ENCODE measurements at places on chromosomes 11 and 22. TPM values are rescaled to one million over a fixed set of nuclear protein-coding genes. Genes with fewer than 3 reads are reported as not detected.

DNA sequence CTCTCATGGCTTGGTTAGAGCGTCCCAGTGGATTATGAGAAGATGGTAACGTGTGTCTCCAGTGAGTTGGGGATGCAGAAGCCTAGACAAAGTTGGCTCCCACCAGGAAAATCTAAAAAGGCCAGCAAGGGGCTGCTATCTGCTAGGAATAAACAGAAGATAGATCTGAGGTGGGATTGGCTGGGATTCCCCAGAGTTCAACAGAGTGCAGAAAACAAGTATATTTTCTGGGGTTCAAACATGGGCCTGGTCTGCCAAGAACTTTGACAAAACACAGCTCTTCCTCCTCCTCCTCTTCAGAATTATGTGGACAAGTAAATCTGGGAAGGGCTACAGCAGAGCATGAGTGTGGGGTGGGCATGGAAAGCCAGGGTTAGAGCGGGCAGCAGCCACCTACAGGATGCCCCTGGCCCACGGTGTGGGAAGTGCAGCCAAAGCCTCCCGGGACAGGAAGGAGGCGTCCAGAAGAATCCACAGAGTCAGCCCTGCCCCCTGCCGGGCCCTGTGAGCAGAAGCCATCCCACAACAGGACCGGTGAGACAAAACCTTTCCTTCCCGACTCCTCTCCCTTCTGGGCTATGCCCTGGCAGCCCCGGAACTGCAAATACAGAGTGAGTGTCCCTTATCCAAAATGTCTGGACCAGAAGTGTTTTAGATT is 67.1 kb downstream of the CD82 start:
- peaks cover 6% of the 10 kb centered on the region for H3K4me1 ChIP-seq
- H3K4me3 ChIP-seq, result no peak overlapping the region
- peak; percentile 55 for DNase-seq
- no peaks in the 10 kb centered on the region for H3K36me3 ChIP-seq

- DNase-seq, result no peak
- H3K4me1 ChIP-seq, result peaks cover 7% of the 10 kb centered on the region
- H3K27ac ChIP-seq, result no peak overlapping the region
- H3K36me3 ChIP-seq, result no peaks in the 10 kb centered on the region
- no peak overlapping the region for H3K4me3 ChIP-seq
Measured at GRCh38 chr22:46574993-46575910, 37.8 kb upstream of the CELSR1 start.

- H3K27me3 ChIP-seq, result no peaks in the 10 kb centered on the region
- H3K36me3 ChIP-seq, result no peaks in the 10 kb centered on the region
- no peak for DNase-seq
- no peak overlapping the region for H3K27ac ChIP-seq
Measured at GRCh38 chr22:19811811-19812771, 42.6 kb downstream of the GNB1L start.

GRCh38 chr22:41939981-41940831 is 6.7 kb downstream of the CENPM start:
- no peaks in the 10 kb centered on the region for H3K36me3 ChIP-seq
- H3K27me3 ChIP-seq, result no peaks in the 10 kb centered on the region
- peak overlapping the region; percentile 90 for H3K27ac ChIP-seq

DNA sequence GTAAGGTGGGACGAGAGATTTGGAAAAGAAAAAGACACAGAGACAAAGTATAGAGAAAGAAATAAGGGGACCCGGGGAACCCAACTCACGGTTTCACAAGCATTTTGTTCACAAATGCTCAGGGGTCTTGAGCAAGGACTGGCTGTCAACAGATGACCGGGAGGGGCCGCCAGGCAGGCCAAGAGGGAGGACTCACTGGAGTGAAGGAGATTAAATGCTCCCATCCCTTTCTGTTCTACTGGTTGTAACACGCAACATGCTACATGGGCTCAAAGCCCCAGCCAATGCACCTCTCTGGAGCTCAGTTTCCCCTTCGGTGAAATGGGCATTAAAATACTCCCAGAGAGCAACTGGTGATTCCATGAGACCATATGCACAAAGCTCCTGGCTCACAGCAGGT is 13.4 kb downstream of the SHANK2 start:
- H3K36me3 ChIP-seq, result no peaks in the 10 kb centered on the region
- peaks cover 13% of the 10 kb centered on the region for H3K27me3 ChIP-seq

- no peaks in the 10 kb centered on the region for H3K4me1 ChIP-seq
- H3K27ac ChIP-seq, result no peak overlapping the region
- H3K36me3 ChIP-seq, result no peaks in the 10 kb centered on the region
- no peak for DNase-seq
- peaks cover 17% of the 10 kb centered on the region for H3K27me3 ChIP-seq
- no peak overlapping the region for H3K4me3 ChIP-seq
Measured at GRCh38 chr11:44992774-44993173, 42.1 kb upstream of the TP53I11 start.

DNA sequence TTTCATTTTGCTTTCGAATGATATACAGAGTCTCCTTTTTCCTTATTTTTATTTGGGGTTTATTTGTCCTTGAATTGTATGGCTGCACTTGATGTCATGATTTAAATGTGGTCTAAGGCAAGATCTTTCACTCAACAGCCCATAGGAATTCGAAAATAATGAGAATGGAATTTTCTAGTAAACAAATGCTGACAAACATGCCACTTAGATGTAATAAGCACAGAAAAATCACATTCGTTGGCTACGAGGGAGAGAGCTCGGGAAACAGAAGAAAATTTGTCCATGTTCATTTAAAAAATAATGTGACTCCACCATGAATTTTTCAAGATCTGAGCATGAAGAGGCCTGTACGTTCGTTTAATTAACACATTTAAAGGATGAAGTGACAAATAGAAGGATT is 73.0 kb downstream of the BLID start:
- no peaks in the 10 kb centered on the region for H3K27me3 ChIP-seq
- H3K27ac ChIP-seq, result peak overlapping the region; percentile 83
- peaks cover 90% of the 10 kb centered on the region for H3K4me1 ChIP-seq
- H3K36me3 ChIP-seq, result peaks cover 12% of the 10 kb centered on the region

GRCh38 chr11:37115963-37116362 is 517.9 kb upstream of the RAG2 start:
- H3K4me1 ChIP-seq, result no peaks in the 10 kb centered on the region
- no peak for DNase-seq
- H3K27me3 ChIP-seq, result no peaks in the 10 kb centered on the region
- no peak overlapping the region for H3K27ac ChIP-seq

- DNase-seq, result peak; percentile 18
- no peak overlapping the region for H3K27ac ChIP-seq
- H3K4me3 ChIP-seq, result no peak overlapping the region
Measured at GRCh38 chr11:24064309-24064903, 432.4 kb upstream of the LUZP2 start.

- H3K27me3 ChIP-seq, result no peaks in the 10 kb centered on the region
- H3K36me3 ChIP-seq, result no peaks in the 10 kb centered on the region
- peaks cover 12% of the 10 kb centered on the region for H3K4me1 ChIP-seq
Measured at GRCh38 chr22:19693981-19694670, 20.2 kb upstream of the SEPTIN5 start.

DNA sequence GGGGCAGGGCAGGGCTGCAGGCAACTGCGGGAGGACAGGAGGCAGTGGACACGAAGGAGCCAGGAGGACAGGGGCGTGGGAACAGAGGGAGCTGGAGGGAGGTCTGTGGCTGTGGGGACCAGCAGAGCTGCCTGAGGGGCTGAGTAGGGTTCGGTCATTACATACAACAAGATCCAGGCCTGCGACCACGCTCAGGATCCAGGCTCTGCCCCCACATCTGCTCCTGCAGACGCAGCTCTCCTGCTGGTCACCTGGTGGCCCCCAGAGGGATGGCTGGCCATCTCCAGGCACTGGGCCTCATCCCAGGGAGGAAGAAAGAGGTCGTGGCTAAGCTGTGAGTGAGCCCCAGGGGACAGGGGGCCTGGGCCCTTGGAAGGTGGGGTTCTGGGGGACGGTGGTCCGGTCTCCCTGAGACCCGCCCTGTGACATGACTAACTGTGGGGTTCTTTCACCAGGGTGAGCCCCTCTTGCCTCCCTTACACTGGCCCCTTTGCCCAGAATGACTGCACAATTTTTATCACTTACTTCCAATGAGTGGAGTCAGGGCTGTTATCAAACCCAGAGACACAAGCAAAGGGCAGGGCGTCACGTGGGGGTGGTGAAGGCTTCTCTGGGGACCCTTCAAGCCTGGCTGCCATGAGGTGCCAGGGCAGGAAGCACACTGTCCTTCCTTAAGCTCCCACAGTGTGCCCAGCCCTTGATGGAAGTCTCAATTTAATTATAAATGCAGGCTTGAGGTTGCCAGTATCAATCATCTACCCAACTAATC is 6.7 kb upstream of the APOBEC3A start:
- no peak overlapping the region for H3K27ac ChIP-seq
- no peaks in the 10 kb centered on the region for H3K36me3 ChIP-seq
- no peak overlapping the region for H3K4me3 ChIP-seq

DNA sequence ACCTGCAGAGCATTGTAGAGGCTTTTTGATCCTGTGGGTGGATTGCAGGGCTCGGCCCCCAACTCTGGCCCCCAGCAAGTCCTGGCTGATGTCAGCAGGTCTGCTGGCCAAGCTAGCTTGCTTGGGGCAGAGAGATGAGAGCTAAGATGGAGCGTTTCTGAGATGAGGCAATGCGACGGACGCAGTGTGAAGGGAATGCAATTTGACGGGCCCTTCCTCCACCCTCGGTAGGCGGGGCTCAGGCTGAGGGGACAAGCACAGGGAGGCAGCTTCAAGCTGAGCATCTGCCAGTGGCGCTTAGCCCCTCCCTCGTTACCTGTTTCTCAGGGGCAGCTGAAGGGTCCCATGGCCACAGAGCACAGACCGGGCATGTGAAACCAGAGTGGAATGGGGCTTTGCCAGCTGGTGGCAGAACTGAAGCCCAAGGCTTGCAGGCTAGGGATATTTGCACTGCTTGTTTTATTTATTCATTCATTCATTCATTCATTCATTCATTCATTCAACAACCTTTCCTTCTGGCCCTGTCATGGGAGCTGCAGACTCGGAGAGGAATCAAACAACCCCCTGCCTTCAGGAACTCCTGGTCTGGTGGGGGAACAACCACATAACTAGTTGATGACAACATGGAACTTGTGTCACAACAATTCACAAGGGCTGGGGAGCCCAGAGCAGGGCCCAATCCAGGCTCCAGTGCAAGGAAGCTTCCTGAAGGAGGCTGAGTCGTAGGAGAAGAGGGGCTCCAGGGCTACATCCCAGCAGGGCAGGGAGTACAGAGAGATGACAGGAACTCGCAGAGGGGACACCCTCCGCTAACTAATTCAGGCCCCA is 66.8 kb downstream of the THAP12 start:
- no peaks in the 10 kb centered on the region for H3K36me3 ChIP-seq
- H3K27me3 ChIP-seq, result peaks cover 4% of the 10 kb centered on the region
- H3K4me1 ChIP-seq, result 0 out of 2 replicates have a peak, but pooled peaks cover 8% of the 10 kb centered on the region
- DNase-seq, result peak; percentile 45

- no peaks in the 10 kb centered on the region for H3K36me3 ChIP-seq
- H3K27me3 ChIP-seq, result no peaks in the 10 kb centered on the region
- no peaks in the 10 kb centered on the region for H3K4me1 ChIP-seq
- no peak overlapping the region for H3K27ac ChIP-seq
- no peak overlapping the region for H3K4me3 ChIP-seq
- DNase-seq, result no peak
Measured at GRCh38 chr22:19743081-19743480, 17.5 kb upstream of the TBX1 start.

- no peak overlapping the region for H3K27ac ChIP-seq
- no peaks in the 10 kb centered on the region for H3K4me1 ChIP-seq
- DNase-seq, result no peak
- no peak overlapping the region for H3K4me3 ChIP-seq
- 0 out of 2 replicates have a peak, but pooled peaks cover 3% of the 10 kb centered on the region for H3K27me3 ChIP-seq
- no peaks in the 10 kb centered on the region for H3K36me3 ChIP-seq
Measured at GRCh38 chr11:56782167-56782847, 33.8 kb upstream of the OR9G4 start.

- no peak overlapping the region for H3K4me3 ChIP-seq
- peaks cover 9% of the 10 kb centered on the region for H3K4me1 ChIP-seq
- H3K36me3 ChIP-seq, result no peaks in the 10 kb centered on the region
- H3K27me3 ChIP-seq, result no peaks in the 10 kb centered on the region
Measured at GRCh38 chr22:42732081-42732480, 11.4 kb upstream of the A4GALT start.

- H3K36me3 ChIP-seq, result 0 out of 2 replicates have a peak, but pooled peaks cover 5% of the 10 kb centered on the region
- H3K4me3 ChIP-seq, result no peak overlapping the region
- H3K4me1 ChIP-seq, result peaks cover 25% of the 10 kb centered on the region
- peak overlapping the region; percentile 38 for H3K27ac ChIP-seq
Measured at GRCh38 chr11:46055371-46055770, 65.9 kb downstream of the PHF21A start.

DNA sequence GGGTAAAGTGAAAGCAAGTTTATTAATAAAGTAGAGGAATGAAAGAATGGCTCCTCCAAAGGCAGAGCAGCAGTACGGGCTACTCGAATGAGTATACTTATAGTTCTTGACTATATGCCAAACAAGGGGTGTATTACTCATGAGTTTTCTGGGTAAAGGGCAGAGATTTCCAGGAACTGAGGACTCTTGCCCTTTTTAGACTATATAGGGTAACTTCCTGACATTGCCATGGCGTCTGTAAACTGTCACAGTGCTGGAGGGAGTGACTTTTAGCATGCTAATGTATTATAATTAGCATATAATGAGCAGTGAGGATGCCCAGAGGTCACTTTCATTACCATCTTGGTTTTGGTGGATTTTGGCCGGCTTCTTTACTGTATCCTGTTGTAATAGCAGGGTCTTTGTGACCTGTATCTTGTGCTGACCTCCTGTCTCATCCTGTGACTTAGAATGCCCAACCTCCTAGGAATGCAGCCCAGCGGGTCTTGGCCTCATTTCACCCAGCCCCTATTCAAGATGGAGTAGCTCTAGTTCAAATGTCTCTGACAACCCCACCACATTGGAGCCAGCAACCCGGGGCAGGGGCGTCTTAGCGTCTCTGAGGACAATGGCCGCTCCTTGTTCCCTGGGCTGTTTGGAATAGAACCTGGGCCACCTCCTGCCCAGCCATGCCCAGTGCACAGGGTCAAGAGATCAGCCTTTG is 34.9 kb upstream of the CD82 start:
- no peaks in the 10 kb centered on the region for H3K36me3 ChIP-seq
- DNase-seq, result peak; percentile 32
- H3K4me1 ChIP-seq, result no peaks in the 10 kb centered on the region
- H3K4me3 ChIP-seq, result no peak overlapping the region
- no peak overlapping the region for H3K27ac ChIP-seq

DNA sequence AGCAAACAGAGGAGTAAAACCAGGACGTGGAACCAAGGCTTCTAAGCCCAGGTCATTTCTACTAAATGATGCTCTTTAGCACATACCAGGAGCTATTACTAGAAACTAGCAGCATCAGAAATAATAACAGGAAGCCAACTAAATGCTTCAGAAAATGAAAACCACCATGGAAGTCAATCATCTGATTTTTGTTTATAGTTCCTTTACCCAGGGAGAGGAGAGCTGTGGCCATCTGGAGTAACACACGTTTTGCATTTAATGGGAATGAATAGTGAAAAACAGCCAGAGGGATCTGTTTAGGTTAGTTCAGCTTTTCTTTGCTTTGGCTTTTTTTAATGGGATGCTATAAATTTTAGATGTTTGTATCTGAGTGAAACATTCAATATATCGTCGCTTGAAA is 250.7 kb upstream of the ARHGAP20 start:
- H3K4me1 ChIP-seq, result no peaks in the 10 kb centered on the region
- H3K27ac ChIP-seq, result no peak overlapping the region
- H3K27me3 ChIP-seq, result no peaks in the 10 kb centered on the region
- no peak for DNase-seq
- no peak overlapping the region for H3K4me3 ChIP-seq

The APOL4 gene
- total RNA-seq, result not detected

The ANO1 gene
- total RNA-seq, result 0.97 TPM

The HTR3A gene
- total RNA-seq, result not detected

The CDCA5 gene
- 17.5 TPM for total RNA-seq

The TMEM191B gene
- not detected for total RNA-seq

The POLR2F gene
- 71.4 TPM for total RNA-seq

The TMEM191C gene
- 0.32 TPM for total RNA-seq

The IFITM2 gene
- total RNA-seq, result 104 TPM

The RHOD gene
- total RNA-seq, result 28.7 TPM

The GP1BB gene
- total RNA-seq, result 10.2 TPM

The GTPBP1 gene
- total RNA-seq, result 26.9 TPM

The TMEM86A gene
- total RNA-seq, result 0.32 TPM
